ENCODE measurements at places on chromosomes 13 and 19.

DNA sequence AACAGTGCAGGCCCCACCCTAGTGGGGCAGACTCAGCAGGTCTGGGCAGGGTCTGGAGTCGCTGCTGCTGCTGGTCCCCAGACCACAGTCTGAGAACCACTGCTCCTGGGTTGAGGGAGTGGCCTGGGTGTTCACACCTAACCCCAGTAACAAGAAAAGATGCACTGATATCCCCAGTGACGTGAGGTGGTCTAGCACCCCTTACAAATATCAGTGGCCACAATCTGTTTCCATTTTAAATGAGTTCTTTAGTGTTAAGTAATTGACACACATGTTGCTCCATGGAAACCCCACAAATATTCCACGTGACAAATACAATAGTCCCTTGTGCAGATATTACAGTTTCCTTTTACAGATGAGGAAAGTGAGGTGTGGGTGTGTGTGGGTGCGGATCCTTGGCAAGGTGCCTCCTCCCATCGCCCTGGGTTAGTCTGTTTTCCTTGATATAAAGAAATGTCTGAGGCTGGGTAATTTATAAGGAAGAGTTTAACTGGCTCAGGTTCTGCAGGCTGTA lies 96.3 kb upstream of the GPR183 start:
- no peak for DNase-seq

DNA sequence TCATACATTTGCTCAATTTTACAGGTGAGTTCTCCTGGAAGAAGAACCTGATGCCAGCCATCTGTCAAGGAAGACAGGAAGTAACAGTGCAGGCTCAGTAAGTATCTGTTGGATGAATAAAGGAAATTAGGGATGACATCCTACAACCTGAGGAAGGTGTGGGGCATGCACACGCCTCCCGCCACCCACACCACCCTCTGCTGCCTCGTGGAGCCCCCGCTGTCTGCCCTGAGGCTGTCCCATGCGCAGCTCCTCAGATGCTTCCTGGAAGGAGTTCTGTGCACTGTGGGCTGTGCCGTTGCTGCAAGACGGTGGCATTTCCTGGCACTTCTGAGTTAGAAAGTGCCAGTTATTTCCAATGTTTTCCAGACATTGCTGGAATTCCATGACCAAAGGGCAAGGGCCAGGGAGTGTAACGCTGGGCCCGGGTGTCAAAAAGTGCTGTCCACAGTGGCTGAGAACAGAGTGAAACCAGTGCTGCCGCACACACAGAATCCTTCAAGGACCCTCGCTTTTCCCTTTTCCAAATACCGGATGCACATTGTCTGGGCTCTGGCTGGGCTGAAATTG lies 4.2 kb upstream of the TEX29 start:
- no peak for DNase-seq

DNA sequence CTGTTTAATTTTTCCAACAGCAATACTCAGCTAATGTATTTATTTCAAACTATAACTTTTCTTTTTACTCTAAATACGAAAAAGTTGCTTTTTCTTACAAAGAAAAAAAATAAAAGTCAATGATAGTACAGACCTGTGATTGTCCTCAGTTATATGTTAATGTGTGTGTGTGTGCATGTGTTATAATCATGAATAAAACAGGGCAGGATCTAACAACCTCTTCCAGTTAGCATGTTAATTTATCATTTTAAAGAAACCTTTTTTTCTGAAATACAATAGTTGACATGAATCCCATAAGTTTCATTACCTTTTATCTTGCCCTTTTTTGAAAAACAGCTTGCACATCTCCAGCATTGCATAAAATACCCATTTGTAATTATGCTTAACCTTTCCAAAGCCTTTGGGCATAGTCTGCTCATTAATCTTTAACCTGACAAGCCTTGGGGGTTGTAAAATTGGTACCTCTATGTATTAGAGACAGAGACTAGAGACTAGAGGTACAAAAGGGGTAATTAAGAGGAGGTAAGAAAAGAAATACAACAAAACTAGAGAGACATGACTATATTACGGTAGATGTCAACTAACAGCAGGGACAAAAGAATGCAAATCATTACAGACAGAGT lies 828.1 kb downstream of the OLFM4 start:
- DNase-seq = no peak

GRCh38 chr19:55370305-55370988 lies at the start of gene IL11:
Gene IL11, minus strand, starts transcription at chr19:55370463. Its CDS starts 153 bp downstream, at chr19:55370310.
- DNase-seq = no peak

DNA sequence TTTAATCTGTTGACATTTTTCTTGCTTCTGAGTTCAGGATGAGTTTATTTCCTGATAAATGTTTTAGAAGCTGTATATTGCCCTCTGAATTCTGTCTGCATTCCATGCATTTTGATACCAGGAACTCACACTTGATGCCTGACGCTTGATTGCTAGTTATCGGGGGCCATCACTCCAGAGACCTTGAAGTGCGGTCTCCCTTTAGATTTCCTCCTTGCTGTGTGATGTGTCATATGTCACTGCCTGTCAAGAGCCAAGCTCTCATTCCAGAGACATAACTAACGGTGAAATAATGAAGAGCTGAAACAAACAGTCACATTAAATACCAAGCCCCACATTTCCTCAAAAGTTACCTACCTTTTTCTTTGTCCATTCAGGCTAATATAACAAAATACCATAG lies 155.5 kb downstream of the TNFSF13B start:
- DNase-seq = no peak

GRCh38 chr13:44573790-44574465 lies 2.2 kb downstream of the TSC22D1 start:
- peak; percentile 33 for DNase-seq

DNA sequence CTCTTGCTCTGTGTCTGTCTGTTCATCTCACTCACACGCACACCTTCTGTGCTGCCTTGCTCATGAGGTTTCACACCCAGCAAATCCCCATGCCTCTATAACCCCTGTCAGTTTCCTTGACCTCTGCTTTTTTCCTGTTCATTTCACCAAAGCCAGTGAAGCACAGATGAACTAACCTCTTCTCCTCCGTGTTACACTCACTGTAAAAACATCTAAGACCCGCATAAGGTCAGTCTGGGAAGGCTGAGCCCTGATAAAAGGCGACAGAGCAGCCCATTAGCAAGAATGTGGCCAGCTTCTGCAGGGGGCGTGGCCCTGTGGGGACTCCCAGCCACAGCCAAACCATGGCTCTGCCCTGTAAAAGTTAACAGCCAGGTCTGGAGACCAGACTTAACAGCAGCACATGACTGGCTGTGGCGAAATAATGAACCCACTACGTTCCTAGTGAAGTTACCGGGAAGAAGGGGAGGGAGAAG lies 42.8 kb upstream of the NPAS1 start:
- no peak for DNase-seq

DNA sequence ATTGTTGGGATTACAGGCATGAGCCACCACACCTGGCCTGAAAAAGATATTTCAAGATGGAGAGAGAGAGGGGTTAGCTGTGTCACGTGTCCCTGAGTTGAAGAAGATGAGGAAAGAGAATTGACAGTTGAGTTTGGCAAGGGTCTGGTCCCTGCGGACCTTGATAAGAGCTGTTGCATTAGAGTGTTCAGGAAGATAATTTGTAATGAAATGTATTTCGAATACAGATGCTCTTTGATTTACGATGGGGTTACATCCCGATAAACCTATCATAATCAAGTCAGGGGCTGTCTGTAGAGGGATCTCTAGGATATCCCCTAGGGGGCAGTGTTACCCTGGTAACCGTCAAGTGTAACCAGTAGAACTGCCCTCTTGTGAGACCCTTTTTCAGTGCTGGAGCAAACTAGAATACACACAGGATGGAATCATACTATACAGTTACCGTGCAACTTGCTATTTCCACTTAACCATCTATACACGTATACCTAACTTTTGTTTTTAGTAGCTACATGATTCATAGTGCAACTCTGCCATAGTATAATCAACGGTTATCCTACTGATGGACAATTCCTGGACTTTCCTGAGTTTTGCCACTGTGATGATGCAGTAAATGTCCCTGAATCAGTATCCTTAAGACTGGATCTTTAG lies 1.5 kb upstream of the ELOF1 start:
- peak; percentile 34 for DNase-seq

GRCh38 chr13:29193083-29193482 lies 372.9 kb downstream of the MTUS2 start:
- DNase-seq = no peak

- DNase-seq = no peak
These were observed 12.4 kb upstream of the ENOX1 start for GRCh38 chr13:43799191-43799590.

DNA sequence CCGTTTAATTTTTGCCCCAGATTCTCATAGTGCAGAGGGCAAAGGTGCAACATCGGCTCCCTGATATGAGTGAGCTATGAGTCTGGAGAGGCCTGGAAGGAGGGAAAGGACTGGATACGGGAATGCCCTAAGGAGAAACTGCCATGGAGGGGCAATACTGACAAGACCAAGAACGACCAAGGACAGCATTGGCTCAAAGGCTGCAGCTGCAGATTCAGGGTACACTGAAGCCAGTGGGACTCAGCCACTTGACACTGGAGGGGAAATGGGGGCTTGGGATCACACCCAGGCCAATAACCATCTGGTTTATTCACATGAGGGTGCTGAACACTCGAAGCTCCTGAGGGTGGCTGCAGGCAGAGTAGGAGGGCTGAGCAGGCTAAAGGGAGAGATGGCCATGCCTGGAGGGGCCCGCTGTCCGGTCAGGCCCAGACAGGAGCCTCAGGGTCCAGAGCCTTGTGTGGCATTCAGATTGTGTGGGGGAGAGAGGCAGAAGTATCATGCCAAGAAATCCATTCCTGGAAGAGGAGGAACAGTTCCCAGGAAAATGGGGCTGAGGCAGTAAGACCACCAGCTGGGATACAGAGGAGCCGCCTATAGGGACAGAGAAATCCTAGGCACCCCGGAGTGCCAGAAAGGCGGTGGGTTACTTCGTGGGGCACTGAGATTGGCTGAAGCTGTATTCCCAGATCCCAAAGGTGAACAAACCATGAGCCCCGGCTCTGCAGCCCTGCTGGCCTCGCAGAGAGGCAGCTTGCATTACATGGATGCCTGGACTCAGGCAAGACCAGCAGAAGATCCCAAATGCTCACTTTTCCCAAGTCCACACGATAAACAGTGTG lies 20.7 kb downstream of the COL4A1 start:
- no peak for DNase-seq

- peak; percentile 16 for DNase-seq
These were observed 27.0 kb downstream of the SAE1 start for GRCh38 chr19:47157431-47158321.

DNA sequence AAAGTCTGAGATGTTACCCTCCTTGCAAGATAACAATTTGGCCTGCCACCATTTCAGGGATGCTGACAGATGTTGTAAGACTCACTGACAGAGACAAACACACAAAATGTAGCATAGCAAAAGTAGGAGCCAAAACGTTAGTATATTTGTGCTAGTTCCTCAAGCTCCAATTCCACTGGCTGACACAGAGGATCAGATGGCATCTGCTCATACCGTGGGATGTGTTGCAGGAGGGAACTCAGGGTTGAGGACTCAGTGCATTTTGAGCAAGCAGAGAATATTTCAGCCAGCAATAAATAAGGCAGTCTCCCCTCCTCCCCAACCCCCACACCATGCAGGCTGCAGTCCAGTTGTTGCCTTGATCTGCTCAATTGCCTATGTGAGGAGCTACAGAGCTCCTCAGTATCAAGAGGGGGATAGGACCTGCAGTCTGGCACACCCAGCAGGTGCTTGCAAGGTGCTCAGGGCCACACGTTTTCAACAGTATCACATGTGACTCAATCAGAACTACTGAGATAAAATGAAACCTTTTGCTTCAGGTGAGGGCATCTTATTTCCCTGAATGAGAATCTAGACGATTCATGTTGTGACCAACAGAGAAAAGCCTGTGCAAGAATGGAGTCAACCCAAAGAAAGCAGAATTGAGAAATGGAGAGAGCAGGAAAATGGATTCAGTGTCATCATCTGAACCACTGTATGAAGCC lies 23.6 kb upstream of the LRCH1 start:
- DNase-seq = peak; percentile 34

- DNase-seq = no peak
These were observed 13.8 kb downstream of the CABP5 start for GRCh38 chr19:48030073-48030472.

DNA sequence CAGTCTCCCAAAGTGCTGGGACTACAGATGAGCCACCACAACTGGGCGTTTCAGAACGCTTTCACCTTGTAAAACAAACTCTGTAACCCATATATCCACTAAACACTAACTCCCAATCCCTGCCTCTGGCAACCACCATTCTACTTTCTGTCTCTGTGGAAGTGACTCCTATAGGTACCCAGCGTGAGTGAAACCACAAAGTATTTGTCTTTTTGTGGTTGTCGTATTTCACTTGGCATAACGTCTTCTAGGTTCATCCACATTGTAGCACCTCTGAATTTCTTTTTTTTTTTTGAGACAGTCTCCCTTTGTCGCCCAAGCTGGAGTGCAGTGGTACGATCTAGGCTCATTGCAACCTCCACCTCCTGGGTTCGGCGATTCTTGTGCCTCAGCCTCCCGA lies 44.8 kb downstream of the BRD4 start:
- DNase-seq = no peak

Data from cerebellum (tissue), 4 donors.